Stimulated activated CD8-positive, alpha-beta memory T cell treated with anti-CD3 and anti-CD28 coated beads, Interleukin-4, amount 100 ng/mL, for 4 hours (primary cell): ENCODE measurements at places on chromosomes 4 and X.

- DNase-seq = no peak
Measured at GRCh38 chrX:118534716-118535493, 39.3 kb downstream of the DOCK11 start.

- no peak for DNase-seq
Measured at GRCh38 chr4:151402145-151402865, 6.7 kb upstream of the FHIP1A start.

DNA sequence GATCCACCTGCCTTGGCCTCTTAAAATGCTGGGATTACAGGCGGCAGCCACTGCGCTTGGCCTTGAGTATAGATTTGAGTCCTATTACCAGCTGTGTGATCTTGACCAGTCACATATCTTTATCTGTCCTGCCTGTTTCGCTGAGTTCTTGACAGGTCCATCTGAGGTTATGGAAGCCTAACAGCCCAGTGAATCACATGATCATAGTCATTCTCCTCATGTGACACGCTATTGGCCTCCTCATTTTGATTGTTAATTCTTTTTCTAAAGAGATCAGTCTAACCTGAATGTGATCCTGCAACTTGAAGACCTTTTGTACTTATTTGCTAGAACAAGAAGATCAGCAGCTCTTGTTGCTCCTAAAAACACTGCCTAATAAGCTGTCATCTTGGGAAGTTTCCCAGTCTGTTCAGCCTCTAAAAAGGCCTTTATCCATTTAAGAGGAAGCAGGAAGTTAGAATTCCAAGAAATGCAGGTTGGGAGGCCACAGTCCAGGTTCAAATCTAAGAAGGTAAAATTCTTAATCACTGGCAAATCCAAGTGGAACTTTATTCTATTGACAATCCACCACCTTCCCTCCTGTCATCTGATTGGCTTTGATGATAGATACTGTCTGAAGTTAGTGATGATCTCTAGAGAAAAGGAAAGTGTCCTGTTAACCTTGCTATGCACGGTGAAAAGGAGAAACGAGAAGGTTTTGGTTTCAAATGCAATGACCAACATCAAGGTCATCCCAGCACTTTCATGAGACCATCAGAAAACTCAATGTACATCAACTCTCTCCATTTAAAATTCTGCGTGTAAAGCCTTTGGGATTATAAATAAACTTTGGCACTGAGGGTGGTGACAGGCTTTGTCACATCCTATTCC, 86.9 kb downstream of the CHRNA9 start:
- DNase-seq = no peak

- no peak for DNase-seq
Measured at GRCh38 chrX:56793521-56794320, 64.7 kb downstream of the NBDY start.

DNA sequence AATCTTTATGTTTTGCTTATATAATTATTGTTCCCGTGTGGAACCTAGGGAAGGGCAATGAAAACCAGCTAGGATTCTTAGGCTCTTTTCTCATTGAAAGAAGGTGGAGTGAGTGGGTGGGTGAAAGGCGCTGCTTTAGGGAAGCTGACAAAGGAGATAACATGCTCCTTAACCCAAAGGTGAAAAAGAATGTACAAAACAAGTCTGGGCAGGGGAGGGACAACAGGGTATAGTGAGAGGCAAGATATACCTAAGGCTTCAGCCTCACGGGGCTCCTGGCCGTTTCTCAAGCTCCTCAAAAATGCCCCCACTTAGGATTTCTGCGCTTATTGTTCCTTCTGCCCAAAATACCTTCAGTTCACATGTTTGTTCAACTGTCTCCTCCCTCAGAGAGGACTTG, 1.8 kb downstream of the SH2D1A start:
- DNase-seq = no peak

DNA sequence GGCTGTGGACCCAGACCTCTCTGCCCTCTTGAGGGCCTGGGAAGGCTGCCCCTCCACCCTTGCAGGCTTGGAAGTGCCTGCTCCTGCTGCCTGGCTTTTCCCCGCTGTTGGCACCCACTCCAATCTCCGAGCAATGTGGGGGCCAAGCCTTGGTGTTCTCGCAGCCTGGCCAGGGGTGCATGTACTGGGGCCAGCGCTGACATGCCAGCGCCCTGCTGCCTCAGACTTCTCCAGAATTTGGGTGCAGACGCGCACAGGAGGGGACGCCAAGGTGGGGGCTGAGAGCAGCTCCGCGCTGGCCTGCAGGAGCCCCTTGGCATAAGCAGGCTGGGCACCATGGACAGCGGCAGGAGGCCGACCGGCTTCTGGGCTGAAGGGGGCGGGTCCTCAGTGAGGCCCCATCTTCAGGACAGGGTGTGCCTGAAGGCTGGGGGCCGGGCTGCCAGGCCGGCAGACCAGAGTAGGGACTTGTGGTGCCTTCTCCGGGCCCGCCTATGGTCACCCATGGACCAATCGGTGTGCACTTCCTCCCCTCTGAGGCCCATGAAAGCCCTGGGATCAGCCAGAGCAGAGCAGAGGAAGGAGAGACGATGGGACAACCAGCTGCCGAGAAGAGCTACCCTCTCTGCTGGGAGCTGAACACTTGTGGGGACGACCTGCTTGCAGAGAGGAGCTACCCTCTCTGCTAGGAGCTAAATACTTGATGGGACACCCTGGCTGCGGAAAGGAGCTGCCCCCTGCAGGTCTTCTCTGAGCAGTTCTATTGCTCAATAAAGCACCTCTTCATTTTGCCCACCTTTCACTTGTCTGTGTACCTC, 118.3 kb downstream of the DNAAF6 start:
- no peak for DNase-seq

GRCh38 chr4:40164459-40164858, 32.4 kb upstream of the RHOH start:
- no peak for DNase-seq

- DNase-seq = no peak
Measured at GRCh38 chrX:125398959-125399440, 79.3 kb downstream of the TEX13C start.

DNA sequence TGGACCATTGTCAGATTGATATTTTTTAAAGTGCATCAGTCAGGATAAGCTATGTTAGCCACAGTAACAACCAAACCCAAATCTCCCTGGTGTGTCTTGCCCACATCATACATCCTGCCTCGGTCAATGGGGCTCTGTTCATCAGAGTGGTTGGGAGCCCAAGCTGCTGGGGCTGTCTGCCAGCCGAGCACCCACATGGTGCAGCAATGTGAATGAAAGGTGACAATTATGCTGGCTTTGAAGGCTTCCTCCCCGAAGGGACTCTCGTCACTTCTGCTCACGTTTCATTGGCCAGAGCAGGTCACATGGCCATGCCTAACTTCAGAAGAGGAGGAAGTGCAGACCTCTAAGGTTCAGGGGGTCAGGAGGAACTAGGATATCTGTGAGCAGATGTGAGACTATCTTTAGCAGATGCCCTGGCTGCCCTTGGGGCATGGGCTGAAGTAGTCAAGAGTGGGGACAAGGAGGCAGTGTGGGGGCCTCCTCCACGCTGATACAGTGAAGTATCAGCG, 1.3 kb upstream of the JAKMIP1 start:
- no peak for DNase-seq

GRCh38 chr4:31595496-31595895, 875.3 kb downstream of the PCDH7 start:
- no peak for DNase-seq

DNA sequence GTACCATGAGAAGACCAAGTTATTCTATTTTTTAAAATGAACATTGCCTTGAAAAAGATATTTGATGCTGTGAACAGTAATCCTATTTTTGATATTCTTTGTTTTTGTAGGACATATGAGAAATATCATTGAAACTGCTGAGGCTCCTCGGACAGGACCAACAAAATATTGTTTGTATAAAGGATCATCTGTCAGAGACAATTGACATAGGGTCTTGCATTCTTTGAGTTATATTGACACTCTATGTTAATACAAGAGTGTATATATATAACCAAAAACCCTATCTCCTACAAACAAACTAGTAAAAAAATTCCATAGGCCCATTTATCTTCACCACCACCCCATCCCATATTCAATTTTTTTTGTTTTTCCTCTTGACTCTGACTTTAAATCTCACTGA, 222.7 kb downstream of the DACH2 start:
- no peak for DNase-seq

DNA sequence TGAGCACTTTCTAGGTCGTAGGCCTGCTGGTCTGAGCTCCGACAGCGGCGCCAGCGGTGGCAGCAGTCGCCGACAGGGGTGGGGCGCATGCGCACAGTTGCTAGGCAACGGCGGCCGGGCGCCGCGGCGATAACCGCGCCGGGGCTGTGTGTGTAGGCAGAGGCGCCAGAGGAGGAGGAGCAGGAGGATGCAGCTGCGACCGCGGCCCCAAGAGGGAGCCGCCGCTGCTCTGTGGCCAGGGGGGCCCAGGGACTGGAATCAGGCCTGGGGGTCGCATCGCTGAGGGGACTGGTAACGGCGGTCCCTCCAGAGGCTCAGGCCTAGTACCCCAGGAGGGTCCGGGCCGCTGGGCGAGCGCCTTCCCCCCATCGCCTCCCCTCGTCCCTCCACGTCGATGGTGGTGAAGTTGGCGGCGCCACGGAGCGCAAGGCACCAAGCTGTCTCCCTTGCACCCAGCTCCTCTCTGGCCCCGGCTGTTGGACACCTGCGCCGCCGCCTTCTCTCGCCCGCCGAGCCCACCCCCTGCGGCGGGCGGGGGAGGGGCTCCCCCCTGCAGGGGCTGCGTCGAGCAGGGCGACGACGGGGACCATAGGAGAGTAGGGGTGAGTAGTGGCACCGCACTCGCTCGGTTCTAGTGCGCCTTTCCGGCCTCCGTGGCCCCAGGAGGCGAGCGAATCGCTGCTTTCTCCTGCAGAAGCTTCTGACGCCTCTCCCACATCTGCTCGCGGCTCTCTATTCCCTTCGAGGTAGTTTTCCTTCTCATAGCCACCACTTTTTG, 58.6 kb upstream of the ZC4H2 start:
- DNase-seq = peak; percentile 42

- DNase-seq = no peak
Measured at GRCh38 chr4:7172946-7173345, 19.4 kb upstream of the SORCS2 start.

- DNase-seq = no peak
Measured at GRCh38 chrX:45515262-45516215, 314.9 kb upstream of the DIPK2B start.

DNA sequence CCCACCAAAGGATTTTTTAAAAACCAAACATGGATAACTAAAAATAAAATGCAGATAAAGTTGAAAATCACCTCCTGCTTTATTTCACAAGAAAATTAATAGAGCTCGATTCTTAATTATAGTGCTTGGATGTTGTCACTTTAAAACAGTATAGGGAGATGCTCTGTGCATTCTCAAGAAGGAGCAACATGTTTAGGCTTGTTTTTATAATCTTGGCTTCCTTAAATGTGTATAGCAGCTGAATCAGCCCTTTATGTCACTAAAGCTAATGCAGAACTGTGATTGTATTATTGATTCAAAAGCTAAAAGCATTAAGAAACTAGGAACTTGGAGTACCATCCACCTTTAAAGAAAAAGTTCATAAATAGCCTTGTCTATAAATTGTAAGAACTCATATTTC, 12.9 kb downstream of the UTP3 start:
- no peak for DNase-seq

GRCh38 chrX:21837056-21837455, 2.4 kb upstream of the MBTPS2 start:
- no peak for DNase-seq

GRCh38 chrX:78123190-78123589, 16.3 kb downstream of the TAF9B start:
- DNase-seq = peak; percentile 7

DNA sequence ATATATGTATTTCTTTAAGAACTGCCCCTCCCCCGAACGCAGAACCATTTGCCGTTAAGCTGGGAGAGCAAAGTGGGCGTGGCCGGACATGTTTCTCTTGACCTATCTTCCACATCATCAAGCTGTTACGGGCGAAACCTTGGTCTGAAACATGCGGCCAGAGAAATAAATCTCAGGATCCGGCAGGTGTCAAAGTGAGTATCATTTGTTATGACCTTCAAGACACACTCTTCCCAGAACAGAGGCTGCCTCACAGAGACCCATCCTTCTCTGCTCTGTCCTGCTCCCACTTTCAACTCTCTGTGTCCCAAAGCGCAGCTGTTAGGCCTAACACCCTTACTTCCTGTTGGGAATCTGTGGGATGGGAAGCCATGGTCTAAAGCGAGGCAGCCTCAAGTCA, at the start of gene MAGEB18:
MAGEB18 (plus strand) TSS at position 70 of the 400 bp plus-strand sequence. CDS start 643 bp downstream, outside the sequence.
- DNase-seq = no peak

- no peak for DNase-seq
Measured at GRCh38 chrX:130857207-130857606, 45.8 kb downstream of the ENOX2 start.

DNA sequence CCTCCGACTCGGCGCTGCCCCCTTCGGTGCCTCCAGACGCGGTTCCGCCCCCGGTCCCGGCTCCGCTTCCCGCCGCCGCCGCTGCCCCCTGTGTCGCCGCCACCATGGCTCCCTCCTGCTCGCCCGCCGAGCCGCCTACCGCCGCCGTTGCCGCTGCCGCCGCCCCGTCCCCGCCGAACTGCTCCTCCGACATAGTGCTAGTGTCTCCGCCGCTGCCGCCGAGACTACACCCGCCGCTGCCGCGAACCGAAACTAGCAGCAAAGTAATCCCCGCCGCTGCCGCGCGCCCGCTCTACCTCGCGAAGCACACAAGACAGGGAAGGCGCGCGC, 340 bp downstream of the HNRNPD start:
- DNase-seq = no peak

DNA sequence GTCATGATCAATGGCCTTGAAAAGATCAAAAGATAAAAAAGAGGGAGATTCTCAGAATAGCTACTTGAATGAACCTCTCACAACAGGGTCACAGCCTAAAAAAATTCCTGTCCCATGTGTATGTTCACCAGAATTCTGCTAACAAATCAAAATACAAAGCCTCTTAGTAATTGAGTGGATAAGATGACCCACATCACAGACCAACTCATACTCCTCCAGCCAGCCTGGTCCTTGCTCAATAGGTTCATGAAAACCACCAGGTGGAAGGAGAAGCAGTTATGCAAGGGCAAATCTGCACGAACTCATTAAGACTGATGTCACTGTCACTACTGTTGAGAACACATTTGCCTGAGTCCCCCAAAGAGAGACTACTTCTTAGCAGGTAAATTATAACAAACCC, 21.5 kb downstream of the WDFY3 start:
- DNase-seq = no peak

DNA sequence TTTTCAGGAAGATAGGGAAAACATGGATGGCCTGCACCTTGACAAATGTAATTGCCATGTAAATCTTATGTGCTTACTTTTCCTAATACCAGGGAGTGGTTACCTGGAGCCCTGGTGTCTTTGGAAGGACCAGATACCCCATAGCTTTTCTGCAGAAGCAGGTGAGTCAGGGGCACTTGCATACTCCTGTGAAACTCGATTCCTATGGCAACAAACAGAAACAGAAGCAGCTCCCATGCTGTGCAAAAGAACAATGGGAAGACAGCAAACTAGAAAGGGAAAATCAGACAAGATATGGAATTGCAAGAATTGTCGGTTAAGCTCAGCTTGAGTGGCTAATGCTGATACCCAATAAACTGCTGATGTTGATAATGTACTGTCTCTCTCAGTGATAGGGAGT, 117.4 kb upstream of the AFF2 start:
- no peak for DNase-seq

DNA sequence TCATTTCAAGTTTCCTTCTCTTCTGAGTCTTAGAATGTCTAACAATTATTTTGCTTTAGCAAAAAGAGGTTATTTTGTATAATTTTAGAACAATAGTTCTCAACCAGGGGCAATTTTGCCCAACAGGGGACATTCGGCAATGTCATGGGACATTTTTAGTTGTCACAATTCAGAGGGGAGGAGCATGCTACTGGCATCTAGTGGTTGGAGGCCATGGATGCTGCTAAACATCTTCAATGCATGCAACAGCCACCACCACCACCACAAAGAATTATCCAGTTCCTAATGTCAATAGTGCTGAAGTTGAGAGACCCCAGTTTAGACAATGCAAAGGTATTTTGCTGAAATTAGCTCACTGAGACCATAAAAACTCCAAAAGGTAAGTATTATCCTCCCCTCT, 122.5 kb downstream of the ARHGAP6 start:
- no peak for DNase-seq
